ENCODE measurements at places on chromosomes 5 and 9.
A peak's percentile ranks its signal among the peaks of the same experiment; 100 is the strongest.

GRCh38 chr5:72519111-72519510 is 11.9 kb upstream of the ZNF366 start:
- DNase-seq: no peak

GRCh38 chr9:127183814-127184582 is 61.6 kb upstream of the ANGPTL2 start:
- no peak for DNase-seq

GRCh38 chr9:18890372-18890771 is 142.6 kb downstream of the SAXO1 start:
- peak; percentile 78 for DNase-seq

DNA sequence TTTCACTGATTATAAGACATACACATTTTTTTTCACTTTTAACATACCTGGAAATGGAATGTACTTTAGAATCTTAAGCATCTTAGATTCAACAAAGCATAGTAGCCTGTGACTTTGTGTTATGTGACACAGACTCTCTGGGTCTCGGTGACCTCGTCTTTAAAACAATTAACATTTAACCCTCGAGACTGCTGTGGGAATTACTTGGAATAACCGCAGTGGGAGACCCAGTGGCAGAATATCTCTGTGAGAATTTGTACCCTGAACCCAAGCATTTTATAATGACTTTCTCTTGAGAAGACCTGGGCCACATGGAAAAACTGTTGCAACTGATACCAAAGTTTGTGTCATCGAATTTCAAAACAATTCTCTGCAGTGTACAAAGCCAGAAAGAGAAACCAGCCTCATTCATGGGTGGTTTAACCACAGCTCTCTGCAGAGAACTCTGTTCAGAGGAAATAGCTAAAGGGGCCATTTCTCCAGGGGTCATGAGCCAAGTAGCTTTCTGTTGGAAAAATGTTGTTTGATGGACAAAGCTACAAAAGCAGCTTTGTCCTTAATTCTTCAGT is 10.0 kb upstream of the RETREG1 start:
- no peak for DNase-seq

- DNase-seq: no peak
These were observed 290.3 kb downstream of the EBF1 start for GRCh38 chr5:158809310-158809850.

- no peak for DNase-seq
These were observed 107.9 kb downstream of the DCP2 start for GRCh38 chr5:113084402-113085083.

- DNase-seq: no peak
These were observed 11.9 kb downstream of the TRIO start for GRCh38 chr5:14155075-14155474.

GRCh38 chr5:2178528-2178927 is 295.8 kb upstream of the IRX4 start:
- no peak for DNase-seq

- no peak for DNase-seq
These were observed 86.3 kb upstream of the C9orf72 start for GRCh38 chr9:27659571-27659970.

DNA sequence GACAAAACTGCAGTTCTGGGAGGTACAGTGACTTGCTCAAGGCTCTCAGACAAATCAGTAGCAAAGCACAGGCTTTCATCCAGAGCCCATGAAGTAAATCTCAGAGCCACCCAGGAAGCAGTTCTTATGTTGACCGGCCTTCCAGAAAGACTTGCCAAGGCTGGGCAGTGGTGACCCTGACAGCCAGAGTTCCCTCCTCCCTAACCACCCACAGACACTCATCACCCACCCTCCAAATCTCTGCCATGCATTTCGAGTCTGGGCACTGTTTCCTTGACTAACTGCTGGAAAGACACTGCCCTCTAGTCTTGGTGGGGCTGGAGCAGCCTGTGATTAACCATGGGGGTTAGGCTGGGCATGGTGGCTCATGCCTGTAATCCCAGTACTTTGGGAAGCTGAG is 21.5 kb downstream of the NEURL1B start:
- no peak for DNase-seq

- DNase-seq: peak; percentile 47
These were observed 75.0 kb downstream of the NR2F1 start for GRCh38 chr5:93658044-93658443.

DNA sequence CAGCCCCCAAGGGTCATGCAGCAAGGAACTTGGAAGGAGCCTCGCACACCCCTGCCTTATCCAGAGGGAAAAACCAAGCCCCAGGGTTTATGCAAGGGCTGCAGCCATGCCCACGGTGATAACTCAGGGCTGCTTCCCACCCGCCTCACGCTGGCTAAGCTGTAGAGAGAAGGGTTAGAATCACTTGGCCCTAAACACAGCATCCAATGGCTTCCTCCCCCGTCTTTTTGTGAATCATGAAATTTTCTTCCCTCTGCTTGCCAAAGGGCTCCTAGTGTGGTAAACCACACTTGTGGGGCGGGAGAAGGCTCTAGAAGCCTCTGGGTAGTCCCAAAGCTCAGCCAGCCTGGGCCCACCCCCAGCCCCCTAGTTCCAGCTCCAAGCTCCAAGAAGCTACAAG is 55.9 kb upstream of the ORM1 start:
- DNase-seq: peak; percentile 53

- peak; percentile 19 for DNase-seq
These were observed 189.7 kb downstream of the GNAQ start for GRCh38 chr9:77841739-77842386.

- DNase-seq: no peak
These were observed 146.6 kb downstream of the EFNA5 start for GRCh38 chr5:107524111-107524510.

DNA sequence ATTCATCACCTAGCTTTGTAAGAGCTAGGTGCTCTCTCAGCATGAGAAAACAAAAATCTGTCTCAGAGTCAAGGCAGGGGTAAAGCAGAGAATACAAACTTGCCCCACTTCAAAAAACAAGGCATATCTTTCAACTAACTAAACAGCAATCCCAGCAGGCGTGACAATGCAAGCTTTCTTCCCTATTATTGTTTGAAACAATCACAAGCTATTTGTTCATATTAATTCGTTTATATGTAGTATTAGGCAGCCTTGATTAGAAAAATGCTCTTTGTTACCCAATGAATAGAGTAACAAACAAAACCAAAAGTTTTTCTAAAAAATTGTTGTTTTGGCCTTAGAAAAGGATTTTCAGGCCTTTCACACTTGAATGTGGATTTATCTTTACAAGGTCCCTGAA is 71.1 kb downstream of the LPAR1 start:
- no peak for DNase-seq

DNA sequence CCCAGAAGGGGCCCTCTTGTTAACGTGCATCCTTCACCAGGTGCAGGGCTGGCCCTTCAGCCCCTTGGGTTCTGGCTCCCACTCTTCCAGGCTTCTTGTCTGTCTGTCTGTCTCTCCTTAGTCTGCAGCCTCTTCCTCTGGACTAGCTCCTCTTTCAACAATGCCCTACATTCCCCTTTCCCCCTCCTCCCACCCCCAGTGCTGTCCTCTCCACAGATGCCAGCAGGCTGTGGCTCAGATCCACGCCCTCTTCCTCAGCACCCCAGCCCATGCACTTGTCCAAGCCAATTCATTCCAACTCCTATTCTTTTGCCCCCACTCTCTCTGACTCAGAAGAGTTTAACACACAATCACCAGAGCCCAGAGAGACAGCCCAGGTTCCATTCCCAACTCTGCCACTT is 45.2 kb upstream of the ALDH1B1 start:
- DNase-seq: no peak

DNA sequence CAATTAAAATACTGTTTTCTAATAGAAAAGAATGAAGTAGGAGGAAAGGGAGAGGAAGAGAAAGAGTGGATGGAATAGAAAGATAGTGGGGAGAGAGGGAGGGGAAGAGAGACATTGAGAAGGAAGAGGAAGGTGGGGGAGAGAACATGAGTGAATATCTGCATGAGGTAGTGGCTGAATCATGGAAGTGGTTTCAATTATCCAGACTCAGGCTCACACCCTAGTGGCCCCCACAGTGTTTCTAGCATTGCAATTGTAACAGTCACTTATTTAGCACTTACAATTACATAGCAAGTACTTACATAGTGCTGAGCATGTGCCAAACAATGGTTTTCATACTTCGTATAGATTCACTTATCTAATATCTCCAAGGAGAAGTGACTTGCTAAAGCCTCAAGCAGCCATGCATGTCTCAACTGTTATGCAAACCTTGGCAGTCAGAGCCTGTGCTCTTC is 72.7 kb downstream of the CAST start:
- peak; percentile 75 for DNase-seq

- DNase-seq: peak; percentile 49
These were observed 182.6 kb upstream of the GNA14 start for GRCh38 chr9:77830618-77831285.

GRCh38 chr5:138872841-138873465 is 2.2 kb downstream of the LRRTM2 start:
- DNase-seq: no peak

DNA sequence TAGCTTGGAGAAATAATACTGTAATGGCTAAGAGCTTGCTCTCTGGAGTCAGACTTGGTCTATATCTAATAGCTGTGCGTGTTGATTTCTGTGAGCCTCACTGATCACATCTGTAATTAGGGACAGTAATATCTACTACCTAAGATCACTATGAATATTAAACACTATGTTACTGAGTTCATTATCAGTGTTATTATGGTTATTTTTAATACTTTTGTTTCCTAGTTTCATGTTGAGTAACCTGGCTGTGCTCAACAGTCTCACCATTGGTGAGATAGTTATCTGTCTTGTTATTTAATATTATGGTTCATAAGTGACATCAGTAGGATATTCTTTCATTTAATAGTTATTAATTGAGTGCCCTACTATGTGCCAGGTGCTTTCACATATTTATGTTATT is 22.4 kb upstream of the CAVIN4 start:
- no peak for DNase-seq

- DNase-seq: no peak
These were observed 310.9 kb downstream of the BNC2 start for GRCh38 chr9:16559418-16560188.

GRCh38 chr9:87122947-87123685 is 175.8 kb upstream of the GAS1 start:
- peak; percentile 90 for DNase-seq

DNA sequence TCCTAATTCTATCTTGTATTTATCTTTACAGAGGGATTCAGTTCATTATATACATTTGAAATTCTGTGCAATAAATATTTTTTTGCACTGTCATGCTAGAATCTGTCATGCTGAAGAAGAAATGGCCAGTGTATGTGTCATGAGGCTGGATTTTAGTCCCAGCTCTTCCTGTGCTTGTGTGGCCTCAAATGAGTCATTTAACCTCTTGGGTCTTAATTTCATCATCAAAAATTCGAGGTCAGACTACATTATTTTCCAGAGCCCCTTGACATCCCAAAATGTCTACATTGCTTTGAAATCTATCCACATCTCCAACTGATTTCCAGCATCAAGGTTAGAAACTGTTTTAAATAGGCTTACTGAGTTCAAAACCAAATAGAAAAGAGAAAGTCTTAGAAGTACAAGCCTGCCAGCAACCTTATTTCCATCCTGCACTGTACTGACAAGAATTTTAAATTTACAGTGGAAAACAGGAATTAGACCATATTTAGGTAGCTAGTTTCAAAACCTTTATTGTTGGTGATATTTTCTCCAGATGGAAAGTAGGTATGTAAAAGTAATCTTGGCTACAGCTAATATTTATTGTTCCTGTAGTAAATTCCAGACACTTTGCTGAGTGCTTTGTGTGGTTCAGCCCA is 96.7 kb upstream of the MAMDC2 start:
- DNase-seq: peak; percentile 97

GRCh38 chr5:20300110-20300509 is 312.1 kb upstream of the CDH18 start:
- DNase-seq: no peak

GRCh38 chr9:32589083-32589723 is 16.2 kb upstream of the NDUFB6 start:
- DNase-seq: peak; percentile 40

- peak; percentile 33 for DNase-seq
These were observed 1.2 kb downstream of the DUSP1 start for GRCh38 chr5:172769616-172770373.

- DNase-seq: no peak
These were observed 45.3 kb upstream of the SUSD3 start for GRCh38 chr9:93012963-93013855.

GRCh38 chr9:91946653-91947488 is 3.2 kb downstream of the ROR2 start:
- DNase-seq: no peak

DNA sequence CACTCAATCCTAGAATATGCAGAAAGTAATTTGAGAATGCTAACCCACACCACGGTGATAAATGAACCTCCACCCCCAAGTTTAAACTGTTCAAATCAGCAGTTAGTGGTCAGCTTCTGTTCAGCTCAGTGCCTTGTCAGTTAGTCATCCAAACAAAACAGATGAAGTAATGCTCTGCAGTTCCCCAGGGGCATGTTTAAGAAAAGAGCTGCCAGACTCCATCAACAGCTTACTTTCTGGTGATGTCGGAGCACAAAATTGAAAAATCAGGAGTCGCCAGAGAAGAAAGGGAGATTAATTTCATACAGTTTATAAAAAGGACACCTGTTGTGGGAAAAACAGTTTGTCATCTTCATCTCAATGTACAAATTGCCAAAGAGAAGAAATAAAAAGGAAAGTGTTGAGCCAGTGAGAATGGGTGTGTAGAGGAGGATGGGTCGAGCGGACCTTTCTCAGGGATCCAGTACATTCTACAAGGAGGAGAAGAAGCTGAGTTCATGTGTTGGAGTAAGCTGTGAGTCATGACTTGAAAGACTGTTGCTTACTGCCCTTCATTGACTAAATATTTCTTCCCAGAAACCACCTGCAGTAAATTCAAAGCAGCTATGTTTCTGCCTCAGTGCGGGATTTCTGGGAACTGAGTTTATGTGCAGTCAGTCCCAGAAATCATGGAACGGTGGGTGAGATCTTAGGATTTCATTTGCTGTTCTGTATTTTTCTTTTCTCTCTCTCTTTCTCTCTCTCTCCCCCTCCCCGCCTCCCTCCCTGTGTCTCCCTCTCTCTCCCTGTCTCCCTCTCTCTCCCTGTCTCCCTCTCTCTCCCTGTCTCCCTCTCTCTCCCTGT is 13.7 kb downstream of the TRIO start:
- peak; percentile 98 for DNase-seq

GRCh38 chr9:3954331-3955304 is 345.2 kb downstream of the GLIS3 start:
- peak; percentile 90 for DNase-seq

DNA sequence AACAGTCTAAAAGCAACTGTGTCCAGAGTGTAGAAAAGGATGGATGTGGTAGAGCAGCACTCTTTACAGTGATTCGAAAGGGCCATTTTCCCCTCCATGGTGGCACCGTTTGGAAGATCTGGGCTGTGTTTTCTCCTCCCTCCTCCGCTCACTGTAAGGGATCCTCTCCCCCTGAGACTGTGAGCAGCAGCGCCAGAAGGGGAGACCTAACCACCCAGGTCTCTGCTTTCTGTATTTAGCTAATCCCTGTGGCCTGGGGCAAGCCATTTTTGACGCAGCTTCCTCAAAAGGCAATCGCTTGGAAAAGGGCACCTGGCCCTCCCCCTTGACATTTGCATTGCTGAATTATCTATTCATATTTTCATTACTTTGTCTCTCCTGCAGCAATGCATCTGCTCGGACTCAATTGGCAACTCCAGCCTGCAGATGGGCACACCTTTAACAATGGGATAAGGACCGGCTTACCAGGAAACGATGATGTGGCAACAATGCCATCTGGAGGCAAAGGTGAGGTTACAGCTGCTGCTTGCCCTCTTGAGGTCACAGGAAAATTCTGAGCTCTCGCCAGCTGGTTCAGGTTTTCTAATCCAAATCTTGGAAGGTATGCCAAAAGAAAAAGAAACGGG is 244.3 kb upstream of the WWC1 start:
- DNase-seq: peak; percentile 40

GRCh38 chr9:74838351-74838750 is 49.4 kb downstream of the TRPM6 start:
- no peak for DNase-seq

- no peak for DNase-seq
These were observed 489.3 kb downstream of the ANXA1 start for GRCh38 chr9:73640971-73641370.

Data from fibroblast of skin of scalp (primary cell).